ENCODE measurements at places on chromosomes 7 and 10. TPM values are rescaled to one million over a fixed set of nuclear protein-coding genes. Genes with fewer than 3 reads are reported as not detected.
A peak's percentile ranks its signal among the peaks of the same experiment; 100 is the strongest.

DNA sequence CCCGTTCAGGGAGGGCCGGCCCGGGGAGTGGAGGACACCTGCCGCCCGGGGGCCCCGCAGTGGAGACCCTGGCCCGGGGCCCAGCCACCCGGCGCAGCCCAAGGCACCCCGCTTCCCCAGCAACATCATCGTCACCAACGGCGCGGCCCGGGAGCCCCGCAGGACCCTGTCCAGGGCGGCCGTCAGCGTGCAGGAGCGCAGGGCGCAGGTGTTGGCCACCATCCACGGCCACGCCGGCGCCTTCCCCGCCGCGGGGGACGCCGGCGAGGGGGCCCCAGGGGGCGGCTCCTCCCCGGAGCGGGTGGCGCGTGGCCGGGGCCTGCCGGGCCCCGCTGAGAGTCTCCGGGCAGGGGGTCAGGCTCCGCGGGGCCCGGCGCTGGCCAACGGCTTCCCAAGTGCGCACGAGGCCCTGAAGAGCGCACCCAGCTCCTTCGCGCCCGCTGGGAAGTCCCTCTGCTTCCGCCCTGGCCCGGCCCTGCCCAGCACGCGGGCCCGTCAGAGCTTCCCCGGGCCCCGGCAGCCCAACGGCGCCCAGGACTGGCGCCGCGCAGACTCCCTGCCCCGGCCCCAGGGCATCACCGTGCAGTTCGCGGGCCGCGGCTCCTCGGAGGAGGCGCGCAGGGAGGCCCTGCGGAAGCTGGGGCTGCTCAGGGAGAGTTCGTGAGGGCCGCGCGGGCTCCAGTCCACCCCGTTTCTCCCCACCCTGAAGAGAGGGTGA lies 46.7 kb downstream of the PROSER2 start:
- peak; percentile 14 for DNase-seq

DNA sequence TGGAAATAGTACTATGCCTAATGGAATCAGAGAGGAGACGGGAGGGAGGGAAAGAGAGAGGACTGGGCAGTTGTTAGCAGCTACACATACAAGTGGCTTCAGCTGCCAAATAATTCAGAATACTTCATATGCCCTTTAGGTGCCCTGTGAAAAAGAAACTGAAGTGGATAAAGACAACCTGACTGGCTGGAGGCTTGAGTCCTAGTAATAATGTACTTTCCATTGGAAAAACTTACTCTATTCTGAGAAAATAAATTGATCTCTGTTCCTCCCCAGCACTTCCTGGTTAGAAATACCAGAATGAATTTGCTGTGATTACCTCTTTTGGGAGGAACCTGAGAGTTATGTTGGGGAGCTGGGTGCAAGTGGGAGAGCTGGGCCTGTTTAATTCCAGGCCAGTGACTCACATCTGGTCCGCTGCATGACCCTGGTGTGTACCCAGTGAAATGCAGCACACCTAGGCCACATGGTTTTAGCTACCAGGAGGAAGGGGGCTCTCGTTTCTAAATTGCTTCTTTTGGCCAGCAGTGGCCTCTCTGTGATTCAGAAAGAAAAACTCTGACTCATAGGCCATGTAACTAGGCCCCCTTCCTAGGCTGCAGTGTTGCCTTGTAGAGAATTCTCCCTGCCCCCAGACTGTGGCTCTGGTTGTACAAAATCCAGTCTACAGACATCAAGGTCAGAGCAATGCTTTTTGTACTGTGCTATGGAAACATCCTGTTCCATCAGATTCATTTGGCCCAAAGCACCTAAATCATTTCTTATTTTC lies 6.5 kb downstream of the AGFG2 start:
- DNase-seq, result peak; percentile 78

DNA sequence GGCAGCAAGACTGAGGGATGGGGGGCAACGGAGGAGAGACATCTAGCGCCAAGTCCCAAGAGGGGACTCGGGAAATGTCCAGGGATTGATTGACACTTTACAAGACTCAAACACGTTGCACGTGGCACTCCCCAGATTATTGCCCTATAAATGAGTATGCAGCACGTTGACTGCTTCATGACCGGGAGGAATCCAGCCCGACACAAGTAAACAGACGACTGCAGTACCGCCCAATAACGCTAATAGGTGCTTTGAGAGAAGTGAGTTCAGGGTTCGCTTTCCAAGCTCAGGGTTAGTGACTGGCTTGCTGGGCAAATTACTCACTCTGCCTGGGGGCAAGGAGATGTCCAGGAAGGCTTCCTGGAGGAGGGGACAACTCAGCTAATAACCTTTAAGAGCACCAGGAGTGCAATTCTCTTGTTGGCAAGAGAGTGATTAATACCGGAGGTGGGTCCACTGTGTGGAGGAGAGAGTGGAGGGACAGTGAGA lies 73.3 kb upstream of the MYL10 start:
- DNase-seq, result no peak

DNA sequence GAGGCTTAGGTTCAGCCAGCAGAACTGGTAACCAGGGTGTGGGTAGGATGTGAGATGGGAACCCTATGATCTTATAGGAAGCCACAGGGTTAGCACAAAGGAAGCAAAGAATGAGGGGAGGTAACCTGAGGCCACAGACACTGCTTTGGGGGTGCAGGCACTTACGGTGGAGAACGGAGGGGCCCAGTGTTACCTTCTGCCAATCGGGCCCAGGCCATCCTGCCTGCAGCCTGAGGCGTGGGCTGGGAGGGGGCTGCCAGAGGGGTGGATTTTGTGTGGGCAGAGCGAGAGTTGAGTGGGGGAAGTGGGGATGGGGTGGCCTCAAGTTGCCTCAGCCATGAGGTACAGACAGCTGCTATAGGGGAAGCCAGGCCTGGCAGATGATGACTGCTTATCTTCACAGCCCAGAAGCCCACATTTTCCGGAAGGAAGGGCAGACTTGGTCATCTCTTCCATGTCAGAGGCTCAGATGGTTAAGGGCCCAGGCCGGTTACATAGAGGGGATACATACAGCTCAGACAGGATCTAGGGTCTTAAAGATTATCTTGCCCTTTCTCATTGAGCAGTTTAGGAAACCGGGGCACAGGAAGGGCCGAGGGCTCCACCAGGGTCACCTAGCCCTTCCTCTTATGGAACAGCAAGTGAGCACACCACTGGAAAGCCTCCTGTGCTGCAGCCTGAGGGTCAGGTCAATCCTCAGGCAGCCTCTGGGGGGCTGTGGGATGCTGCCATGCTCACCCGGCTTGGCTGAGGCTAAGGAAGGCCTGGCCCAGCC lies 24.4 kb upstream of the VSIR start:
- DNase-seq, result no peak

DNA sequence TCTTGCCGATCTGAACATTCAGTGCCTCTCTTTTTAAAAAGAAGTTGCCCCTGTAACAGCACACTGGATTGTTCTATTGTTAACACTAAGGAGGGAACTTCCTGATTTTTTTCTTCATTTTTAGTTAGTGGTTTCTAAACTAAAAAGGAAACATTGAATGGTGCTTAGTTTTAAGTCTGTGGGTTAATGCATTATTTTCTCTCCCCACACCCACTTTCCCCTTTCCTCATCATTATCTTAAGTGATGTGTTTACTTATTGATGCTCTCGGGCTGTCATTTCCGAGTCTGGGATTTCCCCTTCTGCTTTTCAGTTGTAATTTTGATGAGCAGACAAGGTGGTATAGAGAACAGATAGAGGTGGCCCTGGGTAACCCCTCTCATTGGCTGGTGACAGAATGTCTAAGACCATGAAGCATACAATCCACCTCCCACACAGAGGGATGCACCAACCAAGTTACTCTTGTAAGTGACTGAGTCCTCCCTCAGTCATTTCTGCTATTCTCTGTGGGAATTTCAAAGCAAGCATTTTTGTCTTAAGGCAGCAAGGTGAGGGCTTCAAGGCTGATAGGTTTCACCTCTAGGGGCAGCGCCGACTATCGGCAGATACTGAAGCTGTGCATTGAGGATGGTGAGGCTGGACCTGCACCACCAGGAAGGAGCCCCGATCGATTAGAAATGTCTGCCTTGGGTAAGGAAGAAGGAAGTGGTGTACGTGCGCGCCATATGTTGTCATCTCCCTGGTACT lies 49.5 kb downstream of the CHN2 start:
- no peak for DNase-seq

DNA sequence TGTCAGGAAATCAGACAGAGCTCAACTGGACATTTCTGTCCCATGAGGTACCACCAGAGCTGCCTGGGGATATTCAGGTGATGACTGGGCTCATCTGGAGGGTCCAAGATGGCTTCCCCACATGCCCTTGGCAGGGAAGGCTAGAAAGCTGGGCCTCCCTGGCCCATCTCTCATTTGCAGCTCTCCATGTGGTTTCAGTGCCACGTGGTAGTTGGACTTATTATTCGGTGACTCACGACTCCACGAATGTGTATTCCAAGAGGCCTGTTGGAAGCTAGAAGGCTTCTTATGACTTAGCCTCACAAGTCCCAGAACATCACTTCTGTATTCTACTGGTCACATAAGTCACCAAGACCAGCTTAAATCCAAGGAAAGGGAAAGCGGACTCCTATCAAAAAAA lies 22.8 kb downstream of the NSMCE4A start:
- no peak for DNase-seq

DNA sequence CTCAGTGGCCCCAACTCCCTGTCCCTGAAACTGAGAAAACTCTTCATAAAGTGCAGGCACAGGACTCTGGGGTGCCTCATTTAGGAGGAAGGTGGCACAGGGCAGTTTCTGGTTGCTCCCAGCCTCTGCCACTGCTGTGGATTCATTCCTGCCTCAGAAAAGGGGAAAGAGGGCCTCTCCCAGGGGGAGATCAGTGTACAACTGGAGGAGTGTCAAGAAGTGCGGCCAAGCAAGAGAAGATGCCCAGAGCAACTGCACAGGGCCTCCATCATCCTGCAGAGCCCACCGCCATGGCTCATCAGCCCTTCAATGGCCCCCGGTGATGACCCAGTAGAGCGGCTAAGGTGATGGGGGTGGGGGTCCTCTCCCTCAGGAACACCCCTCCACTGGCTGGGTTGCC lies 150.3 kb downstream of the PLXNA4 start:
- no peak for DNase-seq

DNA sequence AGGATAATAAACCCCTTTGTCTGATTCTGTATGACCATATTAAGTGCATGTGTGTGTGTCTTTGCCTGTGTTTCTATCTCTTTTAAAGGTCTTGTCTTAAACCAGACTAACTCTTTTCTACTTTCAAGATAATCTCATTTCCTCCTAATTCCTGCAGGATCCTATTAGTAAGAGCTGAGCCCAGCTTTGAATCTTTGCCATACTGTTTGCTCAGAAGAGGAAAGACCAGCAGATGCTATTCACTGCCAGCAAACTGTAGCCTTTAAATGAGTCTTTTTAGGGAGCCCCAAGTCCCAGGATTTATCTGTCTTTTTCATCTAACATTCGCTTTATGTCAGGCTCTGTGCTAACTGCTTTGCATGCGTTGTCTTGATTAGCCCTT lies 2.9 kb downstream of the GPR158 start:
- DNase-seq, result no peak

DNA sequence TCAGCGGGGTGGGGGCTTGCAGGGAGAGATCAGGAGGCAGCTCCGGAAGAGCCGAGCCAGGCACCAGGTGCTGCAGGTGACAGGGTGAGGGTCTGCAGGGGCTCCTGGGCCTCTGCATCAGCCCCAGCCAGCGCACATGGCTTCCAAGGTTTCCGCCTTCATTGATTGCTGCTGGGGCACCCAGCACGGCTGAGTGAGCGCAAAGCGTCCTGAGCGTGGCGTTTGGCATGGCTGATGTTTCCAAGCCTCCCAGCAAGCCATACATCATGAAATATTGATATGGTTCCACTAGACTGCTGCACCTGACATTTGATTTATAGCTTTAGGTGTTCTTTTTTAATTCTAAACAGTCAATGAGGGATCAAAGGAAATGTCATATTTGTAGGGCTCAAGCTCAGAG lies 259.0 kb downstream of the WDR37 start:
- DNase-seq, result no peak

- DNase-seq, result peak; percentile 70
Observed at GRCh38 chr10:72097448-72098300, 9.3 kb upstream of the SPOCK2 start.

- DNase-seq, result no peak
Observed at GRCh38 chr7:444606-445005, 75.0 kb downstream of the PDGFA start.

DNA sequence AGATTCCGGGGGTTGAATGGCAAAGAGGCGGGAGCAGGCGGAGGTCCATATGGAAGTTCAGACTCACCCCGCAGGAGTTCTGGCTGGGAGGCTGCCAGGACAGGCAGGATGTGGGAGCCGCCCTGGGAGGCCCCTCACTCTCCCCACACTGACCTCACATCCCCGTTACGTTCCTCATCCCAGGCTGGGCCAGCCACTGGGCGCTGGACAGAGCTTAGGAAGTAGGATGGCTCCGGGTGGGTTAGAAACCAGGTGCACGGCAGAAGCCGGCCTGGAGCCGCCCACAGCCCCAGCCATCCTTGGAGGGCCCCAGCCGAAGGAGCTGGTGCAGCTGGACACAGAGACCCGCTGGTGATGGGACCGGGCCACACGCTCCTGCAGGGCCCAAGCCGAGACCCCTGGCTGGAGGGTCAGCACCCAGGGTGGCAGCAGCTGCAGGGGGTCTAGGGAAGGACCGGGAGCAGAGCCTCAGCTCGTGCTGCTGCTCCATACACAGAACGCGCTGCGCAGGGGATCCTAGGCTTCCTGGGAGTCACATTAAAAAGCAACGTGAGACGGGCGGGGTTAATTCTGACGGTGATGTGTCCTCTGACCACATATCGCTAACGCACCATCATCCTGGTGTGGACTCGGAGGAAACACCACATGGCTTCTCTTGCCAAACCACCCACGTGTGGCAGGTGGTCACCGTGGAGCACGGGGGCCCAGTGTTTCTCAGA lies 98.6 kb upstream of the DIP2C start:
- no peak for DNase-seq

- no peak for DNase-seq
Observed at GRCh38 chr7:1004018-1004852, 21.3 kb downstream of the CYP2W1 start.

DNA sequence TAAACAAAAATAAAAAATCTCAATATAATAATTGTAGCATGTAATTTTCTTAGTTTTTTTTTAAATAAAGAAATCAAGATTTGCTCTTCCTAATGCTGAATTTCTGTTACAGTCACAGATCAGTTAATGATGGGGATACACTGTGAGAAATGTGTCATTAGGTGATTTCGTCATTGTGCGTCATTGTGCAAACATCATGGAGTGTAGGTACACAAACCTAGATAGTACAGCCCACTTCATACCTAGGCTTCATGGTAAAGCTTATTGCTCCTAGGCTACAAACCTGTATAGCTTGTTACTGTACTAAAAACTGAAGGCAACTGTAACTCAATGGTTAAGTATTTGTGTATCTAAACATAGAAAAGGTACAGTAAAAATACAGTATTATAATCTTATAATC lies 74.4 kb upstream of the LSM8 start:
- no peak for DNase-seq

Gene FAM25A
- total RNA-seq, result 5.5 TPM

Gene GRM3
- 0.88 TPM for total RNA-seq

Gene PRTFDC1
- total RNA-seq, result 30.9 TPM

Gene OR2A12
- not detected for total RNA-seq

Gene OR2F1
- not detected for total RNA-seq

Gene ST8SIA6
- total RNA-seq, result 3.4 TPM

Gene CDC14C
- not detected for total RNA-seq

Gene ATOH7
- total RNA-seq, result not detected
